ENCODE measurements at places on chromosomes 5 and 9.

DNA sequence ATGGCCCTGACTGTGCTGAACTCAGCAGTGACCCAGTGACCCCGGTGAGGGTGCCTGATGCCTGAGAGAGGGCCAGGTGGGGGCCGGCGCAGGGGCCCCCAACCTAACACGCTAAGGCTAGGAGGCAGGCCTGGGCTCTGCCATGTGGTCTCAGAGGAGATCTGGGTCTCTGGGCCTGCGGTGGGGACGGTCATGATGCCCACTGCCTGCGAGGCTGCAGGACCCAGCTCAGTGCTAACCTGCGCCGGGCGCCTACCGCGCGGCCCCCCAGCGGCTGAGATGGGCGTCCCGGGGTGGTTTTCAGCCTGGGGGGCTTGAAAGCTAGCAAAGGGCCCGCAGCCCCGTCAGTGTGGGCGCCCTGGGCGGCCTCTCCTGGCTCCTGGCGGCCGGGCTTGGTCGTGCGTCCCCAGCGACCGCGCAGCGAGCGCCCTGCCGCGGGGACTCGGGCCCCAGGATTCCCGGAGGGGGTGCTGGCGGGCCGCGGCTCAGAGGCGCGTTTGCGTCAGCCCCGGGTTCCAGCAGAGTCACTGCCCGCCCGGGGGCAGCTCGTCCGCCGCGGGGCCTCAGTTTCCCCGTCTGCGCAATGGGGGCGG, 2.5 kb downstream of the EGFL7 start:
- no peak for DNase-seq

DNA sequence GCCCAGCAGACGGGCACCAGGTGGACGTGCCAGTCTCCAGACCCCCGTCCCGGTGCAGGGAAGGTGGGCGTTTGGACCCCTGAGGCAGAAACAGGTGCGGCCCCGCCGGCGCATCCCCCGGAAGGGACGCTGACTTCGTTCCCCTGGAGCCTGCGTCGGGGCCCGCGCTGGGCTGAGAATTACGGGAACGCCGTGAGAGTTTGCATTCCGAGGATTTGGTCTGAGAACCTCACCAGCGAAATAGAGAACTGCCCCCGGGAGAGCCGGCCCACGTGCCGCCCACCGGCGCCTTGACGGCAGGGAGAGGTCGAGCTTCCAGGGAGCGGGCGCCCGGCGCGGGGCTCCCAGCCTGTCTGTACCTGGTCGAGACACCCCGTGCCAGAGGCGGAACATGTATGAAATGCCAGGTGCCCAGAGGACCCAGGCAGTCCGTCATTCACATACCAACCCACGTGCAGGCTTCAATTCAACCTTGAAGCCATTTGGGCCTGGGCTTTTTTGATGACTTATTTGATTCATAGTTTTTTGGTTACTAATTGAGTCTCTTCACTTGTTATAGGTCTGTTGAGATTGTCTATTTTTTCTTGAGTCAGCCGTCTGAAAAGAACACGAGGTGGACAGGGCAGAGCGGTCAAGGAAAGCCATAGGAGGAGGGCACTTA, 877 bp upstream of the CAMSAP1 start:
- no peak for DNase-seq

- DNase-seq, result no peak
These were observed 1689.2 kb upstream of the WWC1 start for GRCh38 chr5:166602271-166602670.

DNA sequence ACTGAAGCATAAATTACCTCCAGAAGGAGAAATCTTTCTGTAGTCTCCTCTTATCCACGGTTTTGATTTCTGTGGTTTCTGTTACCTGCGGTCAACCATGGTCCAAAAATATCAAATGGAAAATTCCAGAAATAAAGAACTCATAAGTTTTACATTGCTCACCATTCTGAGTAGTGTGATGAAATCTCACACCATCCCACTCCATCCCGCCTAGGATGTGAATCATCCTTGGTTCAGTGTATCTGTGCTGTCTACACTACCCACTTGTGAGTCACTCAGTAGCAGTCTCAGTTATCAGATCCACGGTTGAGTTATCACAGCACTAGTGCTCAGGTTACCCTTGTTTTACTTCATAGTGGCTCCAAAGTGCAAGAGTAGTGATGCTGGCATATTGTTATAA, 371.2 kb downstream of the NFIB start:
- DNase-seq, result peak; percentile 41

DNA sequence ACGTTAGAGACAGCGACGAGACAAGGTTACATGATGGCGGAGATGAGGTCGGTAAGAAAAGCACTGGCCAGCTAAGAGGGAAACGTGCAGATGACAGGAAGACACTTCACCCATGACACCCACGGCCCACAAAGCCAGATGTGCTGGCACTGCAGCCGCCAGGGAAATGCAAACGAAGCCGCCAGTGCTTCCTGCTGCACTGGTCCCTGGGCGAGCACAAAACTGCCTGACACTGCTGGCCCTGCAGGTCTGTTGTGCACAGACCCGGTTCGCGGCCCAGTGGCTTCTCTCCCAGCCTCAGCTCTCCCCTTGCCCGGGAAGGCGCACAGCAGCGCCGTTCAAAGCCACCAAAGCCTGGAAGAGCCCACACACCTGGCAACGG, 20.3 kb downstream of the QSOX2 start:
- DNase-seq, result no peak

- DNase-seq, result no peak
These were observed 153.1 kb upstream of the OTULINL start for GRCh38 chr5:14428302-14429081.

- DNase-seq, result no peak
These were observed 8.2 kb downstream of the PBX3 start for GRCh38 chr9:125755340-125755739.

DNA sequence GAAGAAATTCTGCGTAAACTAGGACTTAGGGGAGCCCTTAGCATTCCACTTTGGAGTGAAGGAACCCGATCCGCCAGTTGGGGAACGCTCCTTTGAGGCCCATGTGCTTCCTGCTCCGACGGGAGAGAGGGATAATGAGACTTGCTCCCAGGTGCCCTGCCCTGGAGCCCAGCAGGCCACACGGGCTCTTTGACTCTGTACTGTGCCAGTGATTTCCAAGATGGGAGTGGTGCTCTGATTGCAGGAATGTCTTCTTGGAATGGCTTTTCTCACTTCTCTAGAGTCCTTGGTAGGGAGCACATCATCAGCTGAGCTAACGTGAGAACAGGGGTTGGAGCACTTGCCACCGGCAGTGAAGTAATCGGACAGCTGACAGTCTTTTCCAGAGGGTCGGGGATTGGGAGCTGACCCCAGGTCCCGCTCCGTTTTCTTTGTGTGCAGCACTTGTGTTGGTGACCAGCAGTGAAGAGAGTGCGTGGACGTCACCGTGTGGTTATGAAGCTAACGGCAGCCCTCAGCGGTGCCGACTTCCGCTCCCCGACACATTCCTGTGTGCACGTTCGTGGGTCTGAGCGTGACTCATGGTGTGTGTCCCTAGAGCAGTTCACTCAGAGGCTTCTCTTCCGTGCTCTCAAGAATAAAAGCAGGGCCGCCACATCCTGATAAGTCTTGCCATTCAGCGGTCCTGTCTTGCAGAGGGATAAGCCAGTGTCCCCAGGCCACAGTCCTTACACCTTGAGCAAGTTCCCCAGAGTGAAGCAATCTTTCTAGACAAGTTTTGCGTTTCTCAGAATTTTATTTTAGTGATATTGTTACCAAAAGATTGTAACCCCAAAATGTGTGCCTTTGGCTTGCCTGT, 25.6 kb downstream of the ABL1 start:
- peak; percentile 74 for DNase-seq

DNA sequence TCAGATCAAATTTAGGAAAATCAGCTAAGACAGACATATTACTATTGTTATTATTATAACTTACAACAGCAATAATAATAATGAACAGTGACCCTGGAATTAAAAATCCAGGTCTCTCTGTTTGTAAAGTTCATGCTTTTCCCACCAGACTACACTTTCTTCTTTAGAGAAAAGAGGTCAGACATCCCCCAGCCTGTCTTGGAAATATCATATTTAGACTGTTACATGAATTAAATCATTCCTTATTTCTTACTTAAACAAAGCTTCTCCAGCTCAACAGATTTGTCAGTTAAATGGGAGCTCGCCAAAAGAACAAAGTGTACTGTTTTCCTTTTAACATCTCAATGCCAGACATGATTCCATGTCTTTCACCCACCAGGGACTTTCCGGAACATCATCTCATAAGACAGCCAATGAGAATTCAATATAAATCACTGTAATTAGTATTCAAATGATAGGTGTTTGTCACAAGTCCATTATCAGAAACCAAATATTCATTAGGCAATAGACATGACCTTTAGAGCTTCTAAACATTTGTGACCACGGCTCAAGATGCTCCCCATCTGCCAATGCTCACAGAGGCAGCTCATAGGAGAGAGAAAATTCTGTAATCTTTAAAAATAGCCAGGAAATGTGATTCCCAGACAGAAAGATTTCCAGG, 351.9 kb downstream of the ENC1 start:
- peak; percentile 75 for DNase-seq

DNA sequence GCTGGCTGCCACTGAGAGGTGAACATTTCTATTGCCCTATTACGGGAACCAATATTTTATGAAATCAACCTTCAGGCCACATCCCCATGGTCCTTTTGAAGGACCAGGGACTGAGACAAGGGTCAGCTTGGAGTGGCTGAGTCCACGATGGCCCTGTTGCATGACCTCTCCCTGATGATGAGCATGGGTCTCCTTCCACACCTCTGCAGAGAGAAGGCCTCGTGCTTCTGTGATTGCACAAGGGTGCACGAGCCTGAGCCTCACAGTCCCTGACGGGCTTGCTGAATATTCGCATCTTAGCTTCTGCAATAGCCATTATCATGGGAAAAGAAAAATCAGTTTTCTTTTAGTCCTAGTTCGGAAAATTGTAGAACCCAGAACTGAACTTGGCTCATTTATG, 255.0 kb upstream of the IRX2 start:
- no peak for DNase-seq

- no peak for DNase-seq
These were observed 44.2 kb downstream of the PKD2L2 start for GRCh38 chr5:137933491-137933911.

GRCh38 chr5:58462623-58463230, 2.8 kb upstream of the PLK2 start:
- no peak for DNase-seq

GRCh38 chr9:30718483-30718882, 1666.0 kb upstream of the ACO1 start:
- DNase-seq, result no peak

DNA sequence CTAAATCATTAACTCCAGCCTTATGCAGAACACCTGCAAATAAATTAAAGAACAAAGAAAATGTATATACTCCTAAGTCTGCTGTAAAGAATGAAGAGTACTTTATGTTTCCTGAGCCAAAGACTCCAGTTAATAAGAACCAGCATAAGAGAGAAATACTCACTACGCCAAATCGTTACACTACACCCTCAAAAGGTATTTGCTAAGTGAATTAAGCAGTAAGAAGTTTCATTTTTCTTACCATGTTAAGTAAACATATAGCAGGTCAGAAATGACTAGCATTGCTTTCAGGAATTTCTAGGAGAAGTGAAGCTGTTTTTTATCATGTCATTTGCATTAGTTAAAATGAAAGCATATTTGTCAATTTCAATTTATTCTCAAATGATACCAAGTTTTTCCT, 92.7 kb downstream of the MELK start:
- DNase-seq, result no peak

GRCh38 chr9:94030318-94031179, 53.7 kb upstream of the PTPDC1 start:
- peak; percentile 80 for DNase-seq

DNA sequence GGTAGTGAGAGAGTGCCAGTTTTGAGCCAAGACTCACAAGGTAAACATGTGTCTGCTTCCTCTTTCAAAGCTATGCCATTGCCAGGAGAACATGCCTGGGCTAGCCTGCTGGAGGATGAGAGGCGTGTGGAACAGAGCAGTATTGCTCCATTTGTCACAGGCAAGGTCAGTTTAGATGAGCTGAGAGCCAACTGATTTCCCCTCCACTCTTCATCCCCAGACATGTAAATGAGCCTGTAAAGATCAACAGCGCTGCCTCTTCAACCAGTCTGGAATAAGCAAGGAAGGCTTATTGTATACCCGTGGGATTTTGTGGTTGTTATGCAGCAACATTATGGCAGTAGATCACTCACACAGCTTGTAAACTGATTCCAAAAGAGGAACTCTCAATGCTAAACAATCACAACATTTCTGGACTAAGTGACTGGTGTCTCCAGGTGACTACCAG, 8.2 kb upstream of the GDNF start:
- DNase-seq, result no peak

GRCh38 chr5:175032741-175033151, 308.4 kb downstream of the MSX2 start:
- DNase-seq, result no peak

DNA sequence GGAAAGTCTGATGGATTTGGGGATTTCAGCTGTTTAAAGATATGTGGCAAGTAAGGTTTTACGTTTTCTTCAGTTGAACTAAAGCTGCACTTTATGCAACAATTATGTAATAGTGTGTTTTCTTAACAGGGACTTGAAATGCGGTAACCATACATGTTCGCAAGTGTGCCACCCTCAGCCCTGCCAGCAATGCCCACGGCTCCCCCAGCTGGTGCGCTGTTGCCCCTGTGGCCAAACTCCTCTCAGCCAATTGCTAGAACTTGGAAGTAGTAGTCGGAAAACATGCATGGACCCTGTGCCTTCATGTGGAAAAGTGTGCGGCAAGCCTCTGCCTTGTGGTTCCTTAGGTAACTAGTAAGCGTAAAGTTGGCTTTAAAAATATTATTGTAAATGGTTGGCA, 28.5 kb downstream of the NFX1 start:
- no peak for DNase-seq

DNA sequence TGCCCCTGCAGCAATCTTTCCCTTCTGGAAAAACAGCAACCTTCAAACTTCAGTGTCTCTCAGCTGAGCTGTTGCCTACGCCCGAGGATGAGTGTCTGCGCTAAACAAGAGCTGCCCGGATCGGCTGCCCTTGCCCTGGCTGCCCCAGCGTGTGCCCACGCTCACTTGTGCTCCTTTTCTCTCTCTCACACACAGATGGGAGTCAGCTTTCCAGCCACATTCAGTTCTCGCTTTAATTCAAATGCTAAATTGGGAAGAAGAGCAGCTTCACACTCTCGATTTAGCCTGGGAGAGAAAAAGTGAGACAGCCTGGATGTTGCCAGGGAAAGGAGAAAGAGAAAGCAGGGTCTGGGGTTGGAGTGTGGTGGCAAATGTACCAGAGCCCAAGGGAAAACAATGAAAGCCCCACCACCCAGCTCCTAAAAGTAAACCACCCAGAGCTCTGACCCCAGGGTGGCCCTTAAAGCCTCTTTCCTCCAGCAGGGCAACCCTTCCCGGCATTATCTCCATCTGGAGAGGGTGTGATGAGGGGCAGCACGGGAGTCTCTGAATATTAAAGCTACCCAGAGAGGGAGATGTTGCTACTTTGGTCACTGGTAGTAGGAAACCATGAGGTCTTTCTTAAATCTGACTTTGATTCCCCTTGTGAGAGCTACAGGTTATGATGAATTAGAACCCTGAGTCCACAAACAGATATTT, 9.9 kb upstream of the EGR1 start:
- no peak for DNase-seq

DNA sequence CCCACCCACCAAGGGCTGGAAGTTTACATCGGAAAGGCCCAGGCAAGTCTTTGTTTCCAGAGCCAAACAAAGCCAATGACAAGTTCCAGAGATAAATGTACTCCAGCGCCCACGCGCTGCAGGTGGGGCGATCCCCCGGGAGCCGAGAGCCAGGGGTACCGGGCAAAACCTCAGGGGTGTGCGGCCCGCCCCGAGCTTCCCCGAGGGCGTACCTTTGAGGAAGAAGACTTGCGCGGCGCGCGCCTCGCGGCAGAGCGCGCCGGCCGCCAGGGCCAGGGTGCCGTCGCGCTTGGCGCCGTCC, 671 bp downstream of the DUSP1 start:
- no peak for DNase-seq

- DNase-seq, result no peak
These were observed 9.1 kb downstream of the OR2V1 start for GRCh38 chr5:181121675-181122561.

Measured in gastrocnemius medialis (tissue), 4 donors.